ENCODE measurements at places on chromosomes 1 and 21.

DNA sequence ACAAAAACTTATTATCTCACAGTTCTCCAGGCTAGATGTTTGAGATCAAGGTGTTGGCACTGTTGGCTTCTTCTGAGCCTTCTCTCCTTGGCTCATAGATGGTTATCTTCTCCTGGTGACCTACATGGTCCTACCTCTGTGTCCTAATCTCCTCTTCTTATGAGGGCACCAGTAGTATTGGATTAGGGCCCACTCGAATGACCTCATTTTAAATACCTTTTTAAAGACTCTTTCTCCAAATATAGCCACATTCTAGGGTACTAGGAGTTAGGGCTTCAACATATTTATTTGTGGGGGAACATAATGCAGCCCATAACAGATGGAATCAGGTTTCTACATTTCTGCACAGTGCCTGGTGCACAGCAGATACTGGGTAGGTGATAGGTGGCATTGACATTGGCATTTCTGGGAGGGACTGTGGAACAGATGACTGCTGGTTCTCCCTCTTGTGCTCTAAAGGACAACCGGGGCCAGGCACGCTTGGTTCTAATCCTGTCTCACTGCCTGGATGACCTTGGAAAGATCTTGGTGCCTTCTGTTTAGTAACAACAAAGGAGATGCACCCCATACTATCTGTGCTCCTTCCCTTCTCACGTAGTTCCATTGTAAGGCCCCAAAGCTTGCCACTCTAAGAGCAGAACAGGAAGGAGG, 140.3 kb downstream of the PLPP3 start:
- no peak for DNase-seq

DNA sequence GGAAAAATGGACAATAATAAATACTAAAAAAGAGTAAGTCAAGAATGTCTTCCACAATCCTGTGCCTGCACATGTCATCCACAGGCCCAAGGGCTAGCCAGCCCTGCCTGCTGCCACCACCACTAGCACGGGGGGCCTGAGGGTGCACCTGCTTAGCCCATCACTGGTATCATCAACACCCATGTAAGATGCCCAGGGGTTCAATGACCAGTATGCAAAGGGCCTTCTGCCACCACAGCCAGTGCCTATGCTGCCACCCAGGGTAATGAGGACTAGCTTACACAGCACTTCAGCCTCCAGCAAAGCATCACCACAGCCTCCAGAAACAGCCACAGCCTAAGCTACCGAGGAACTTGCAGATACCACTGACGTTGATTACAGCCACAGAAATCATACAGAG, 46.3 kb downstream of the POFUT2 start:
- no peak for DNase-seq

DNA sequence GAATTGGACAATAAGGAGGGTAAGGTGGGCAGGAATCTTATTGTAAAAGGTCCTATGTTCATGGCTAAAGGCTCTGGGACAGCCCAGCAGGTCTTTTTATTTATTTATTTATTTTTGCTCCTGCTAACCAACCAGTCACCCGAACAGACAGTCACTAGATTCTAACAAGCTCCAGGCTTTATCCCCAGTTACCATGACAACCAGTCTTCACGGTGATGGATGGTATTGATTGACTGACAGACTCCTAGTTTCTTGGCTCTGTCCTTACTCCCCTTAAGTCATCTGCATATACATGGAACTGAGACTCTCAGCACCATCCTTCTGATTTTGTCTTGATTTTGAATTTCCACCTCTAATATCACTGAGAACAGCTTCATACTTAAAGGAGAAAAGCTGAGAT, 44.3 kb downstream of the C8A start:
- DNase-seq, result no peak

DNA sequence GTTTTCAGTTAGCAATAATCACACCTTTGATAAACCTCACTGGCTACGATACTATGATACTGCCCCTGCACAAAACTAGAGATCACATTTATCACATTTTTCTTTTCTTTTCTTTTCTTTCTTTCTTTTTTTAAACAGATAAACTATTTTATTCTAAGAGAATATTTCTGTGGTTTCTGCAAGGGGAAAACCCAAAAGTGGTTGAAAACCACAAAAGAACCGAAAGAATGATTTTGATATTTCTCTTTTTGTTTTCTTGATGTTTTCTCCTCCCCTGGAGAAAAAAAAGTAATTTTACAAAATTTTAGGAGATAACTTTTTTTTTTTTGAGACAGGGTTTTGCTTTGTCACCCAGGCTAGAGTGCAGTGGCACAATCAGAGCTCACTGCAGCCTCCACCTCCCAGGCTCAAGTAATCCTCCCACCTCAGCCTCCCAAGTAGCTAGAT, 18.4 kb upstream of the FRRS1 start:
- peak; percentile 40 for DNase-seq

GRCh38 chr1:228455715-228456114, 31.5 kb upstream of the RNF187 start:
- DNase-seq, result no peak

DNA sequence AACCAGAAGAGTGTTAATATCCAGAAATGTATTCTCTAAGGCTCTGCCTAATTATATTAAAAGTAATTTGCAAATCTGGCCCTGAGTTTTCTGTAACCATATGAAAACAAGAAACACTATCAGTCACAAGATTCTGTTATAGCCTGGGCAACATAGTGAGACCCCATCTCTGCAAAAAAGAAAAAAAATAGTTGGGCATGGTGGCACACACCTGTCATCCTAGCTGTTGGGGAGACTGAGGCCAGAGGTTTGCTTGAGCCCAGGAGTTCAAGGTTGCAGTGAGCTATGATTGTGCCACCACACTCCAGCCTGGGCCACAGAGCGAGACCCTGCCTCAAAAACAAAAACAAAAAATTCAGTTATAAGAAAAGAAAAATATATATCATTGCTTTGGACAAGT, 25.6 kb downstream of the C1orf21 start:
- no peak for DNase-seq

- no peak for DNase-seq
These were observed 44.8 kb upstream of the KAZN start for GRCh38 chr1:14553711-14554110.

- peak; percentile 10 for DNase-seq
These were observed 3.9 kb upstream of the CLCA1 start for GRCh38 chr1:86464819-86465218.

DNA sequence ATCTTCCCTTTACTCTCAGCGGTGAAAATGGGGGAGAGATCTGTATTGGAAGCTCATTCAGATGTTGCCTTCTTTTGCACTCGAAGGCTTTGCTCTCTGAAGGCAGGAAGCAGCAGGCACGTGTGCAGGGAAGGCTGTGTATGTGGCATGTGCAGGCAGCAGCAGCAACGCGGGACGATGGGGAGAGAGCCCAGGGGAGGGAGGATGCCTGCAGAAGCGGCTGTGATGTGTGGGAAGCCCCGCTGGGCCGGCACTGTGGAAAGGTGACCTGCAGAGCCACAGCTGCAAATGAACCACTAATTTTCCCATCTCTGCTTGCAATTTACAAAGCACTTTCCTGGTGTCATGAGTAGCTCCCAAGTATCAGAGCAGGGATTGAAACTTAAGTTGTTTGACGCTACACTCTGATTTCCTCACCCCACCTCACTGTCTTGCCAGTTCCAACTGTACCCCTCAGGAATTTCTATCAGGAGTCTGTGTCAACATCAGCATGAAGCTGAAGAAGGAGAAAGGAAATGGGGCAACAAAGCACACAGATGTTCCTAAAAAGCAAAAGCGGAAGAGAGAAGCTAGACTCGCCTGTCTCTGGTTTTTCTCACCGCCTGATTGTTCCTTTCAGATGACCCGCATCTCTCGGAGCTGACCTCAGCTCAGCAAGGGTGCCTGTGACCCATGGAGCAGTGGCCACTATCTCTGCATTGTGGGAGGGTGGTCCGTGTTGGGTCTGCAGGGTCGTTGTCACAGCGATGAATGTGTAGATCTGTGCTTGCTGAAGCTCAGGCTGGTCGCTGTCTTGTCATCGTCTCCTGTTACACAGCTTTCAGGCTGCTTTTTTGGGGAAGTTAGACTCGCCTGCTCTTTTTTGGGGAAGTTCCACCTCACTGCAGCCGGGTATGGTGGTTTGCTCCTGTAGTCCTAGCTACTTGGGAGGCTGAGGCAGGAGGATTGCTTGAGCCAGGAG, 156.1 kb downstream of the KIF26B start:
- no peak for DNase-seq

GRCh38 chr1:84096176-84096575, 47.9 kb upstream of the PRKACB start:
- no peak for DNase-seq

DNA sequence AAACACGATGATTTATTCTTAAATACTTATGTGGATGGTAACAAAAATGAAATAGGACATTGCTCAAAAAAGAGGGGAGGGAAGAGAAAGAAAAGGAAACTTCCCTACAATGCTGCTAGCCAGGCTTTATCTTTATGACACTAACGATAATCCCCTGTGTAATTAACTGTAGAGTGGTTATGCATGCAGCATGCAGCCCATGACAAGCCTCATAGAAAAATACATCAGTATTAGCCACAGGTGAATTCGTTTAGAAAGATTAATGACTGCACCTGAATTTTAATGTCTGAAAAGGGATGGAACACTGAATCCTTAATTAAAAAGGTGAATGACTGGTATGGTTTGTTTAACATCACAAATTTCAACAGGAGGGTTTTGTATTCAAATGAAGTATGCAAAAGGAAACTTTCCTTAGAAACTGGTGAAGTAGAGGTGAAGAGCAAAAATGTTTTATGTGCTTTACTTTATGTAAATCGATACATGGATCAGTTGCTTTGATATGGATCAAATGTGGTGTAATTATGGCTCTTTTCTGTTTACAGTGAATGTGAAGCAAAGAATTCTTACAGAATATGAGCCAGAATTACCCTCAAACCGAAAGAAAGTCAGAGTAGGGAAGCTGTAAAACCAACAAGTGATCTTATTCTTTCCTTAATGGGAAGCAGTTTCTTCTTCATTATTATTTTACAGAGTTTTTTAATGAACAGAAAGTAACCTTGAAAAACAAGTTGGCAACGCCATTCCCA, 569.6 kb upstream of the ADGRL2 start:
- DNase-seq, result no peak

DNA sequence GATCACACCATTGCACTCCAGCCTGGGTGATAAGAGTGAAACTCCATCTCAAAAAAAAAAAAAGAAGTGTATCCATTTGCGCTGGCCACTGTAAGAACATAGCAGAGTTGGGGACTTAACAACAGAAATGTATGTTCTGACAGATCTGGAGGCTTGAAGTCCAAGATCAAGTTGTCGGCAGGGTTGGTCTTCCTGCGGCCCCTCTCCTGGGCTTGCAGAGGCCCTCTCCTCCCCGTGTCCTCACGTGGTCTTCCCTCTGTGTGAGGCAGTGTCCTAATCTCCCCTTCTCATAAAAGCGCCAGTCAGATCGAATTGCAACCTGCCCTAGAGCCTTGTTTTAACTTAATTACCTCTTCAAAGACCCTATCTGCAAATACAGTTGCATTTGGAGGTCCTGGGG, 52.6 kb downstream of the MT1HL1 start:
- no peak for DNase-seq

GRCh38 chr1:95655321-95656020, 421.5 kb downstream of the RWDD3 start:
- DNase-seq, result no peak

DNA sequence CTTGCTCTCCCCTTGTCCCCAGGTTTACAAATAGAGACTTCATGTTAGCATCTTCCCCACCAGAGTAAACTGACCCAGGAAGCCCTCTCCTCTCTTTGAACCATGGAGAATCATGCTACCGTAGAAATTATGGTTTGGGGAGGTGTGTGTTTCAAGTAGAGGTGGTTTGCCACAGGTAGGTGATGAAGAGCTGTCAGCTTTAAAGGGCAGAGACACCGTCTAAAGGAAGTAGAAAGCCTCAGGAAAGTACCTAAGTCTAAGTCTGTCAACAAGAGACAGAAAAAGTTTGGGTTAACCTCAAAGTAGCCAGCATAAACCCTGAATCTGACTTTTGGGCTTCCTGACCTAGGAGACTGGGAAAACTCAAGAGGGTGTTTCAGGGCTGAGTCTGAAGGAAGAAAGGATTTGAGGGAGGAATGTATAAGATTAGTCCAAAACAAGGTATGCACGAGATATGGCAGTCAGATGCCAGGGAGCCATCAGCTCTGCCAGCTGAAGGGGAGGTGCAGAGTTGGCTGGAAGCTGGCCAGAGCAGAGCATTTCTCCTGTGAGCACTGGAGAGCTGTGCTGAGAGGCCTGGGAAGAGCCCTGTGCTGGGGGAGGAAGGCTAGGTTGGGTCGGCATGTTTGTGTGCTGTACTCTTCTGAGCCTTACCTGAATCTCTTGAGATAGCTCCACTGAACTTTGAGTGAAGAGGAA, 14.3 kb downstream of the ADAMTSL4 start:
- peak; percentile 75 for DNase-seq

- no peak for DNase-seq
These were observed 263.5 kb downstream of the LMO4 start for GRCh38 chr1:87592156-87592555.

GRCh38 chr1:173857363-173857917, 10.3 kb downstream of the GAS5 start:
- DNase-seq, result no peak

DNA sequence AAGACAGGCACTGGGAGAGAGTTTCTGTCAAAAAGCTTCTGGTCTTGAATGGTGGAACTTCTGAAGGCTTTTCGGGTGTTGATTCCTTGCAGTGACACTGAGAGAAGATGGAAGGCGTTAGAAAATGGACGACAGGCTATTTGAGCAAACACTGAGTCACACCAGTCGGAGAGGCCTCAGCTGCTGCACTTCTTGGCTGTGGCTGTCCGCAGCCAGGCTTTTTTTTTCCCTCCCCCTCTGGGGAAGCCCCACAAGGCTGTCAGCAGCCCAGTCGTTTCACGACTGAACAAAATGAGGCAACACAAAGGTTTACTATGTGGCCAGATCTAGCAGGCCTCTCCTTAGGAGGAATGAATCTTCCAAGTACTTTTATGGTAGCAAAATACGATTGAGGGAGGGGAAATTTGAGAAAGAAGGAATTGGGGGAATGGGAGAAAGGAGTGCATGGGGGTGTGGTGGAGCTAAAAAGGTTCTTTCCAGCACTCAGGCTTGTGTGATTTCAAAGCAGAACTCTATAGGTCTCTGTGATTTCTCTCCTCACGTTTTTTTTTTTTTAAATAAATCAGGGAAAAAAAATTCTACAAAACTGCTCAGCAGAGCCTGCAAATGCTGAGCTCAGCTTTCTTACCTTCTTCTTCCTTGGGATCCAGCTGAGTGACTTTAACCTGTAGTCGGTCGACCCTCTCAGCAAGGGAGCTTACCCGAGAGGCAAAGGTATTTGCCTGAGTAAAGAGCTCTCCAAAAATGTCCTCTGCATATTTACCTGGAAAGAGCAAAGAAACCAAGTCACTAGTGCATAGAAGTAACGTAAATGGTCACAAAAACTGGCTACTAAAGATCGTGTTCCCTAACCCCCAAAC, 26.1 kb downstream of the GPR3 start:
- DNase-seq, result peak; percentile 90

DNA sequence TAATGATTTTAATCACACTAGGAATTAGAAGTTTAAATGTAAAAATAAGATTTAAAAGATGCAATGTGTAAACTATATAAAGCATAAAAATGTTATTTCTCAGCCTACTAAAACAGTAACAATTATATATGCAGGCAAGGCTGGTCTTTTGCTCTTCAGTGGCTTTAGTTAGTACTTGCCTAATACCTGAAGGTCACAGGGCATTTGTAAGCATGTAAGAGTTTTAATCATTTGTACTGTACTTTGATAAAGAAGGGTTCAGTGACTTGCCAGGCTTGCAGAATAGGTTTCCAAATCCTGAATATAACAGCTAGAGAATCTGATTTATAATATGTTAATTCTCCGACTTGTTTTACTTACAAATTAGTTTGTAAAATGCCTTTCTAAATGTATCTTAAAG, 256.5 kb downstream of the GPR52 start:
- DNase-seq, result no peak
